Endothelial cell (in vitro differentiated cells): ENCODE measurements at places on chromosomes 11 and 22. TPM values are rescaled to one million over a fixed set of nuclear protein-coding genes. Genes with fewer than 3 reads are reported as not detected.

The KCNJ1 gene
- total RNA-seq: not detected

The PANX3 gene
- 0.21 TPM for total RNA-seq

The COPB1 gene
- total RNA-seq: 132 TPM

The KRTAP5-2 gene
- not detected for total RNA-seq

The SLC22A6 gene
- total RNA-seq: not detected

The CAVIN3 gene
- total RNA-seq: 91.0 TPM

The CARS1 gene
- 47.6 TPM for total RNA-seq

GRCh38 chr11:111734101-111734953 is 31.9 kb downstream of the PPP2R1B start:
- peaks cover 28% of the 10 kb centered on the region for H3K4me1 ChIP-seq
- H3K36me3 ChIP-seq: peaks cover 9% of the 10 kb centered on the region
- H3K27ac ChIP-seq: no peak overlapping the region
- DNase-seq: no peak
- H3K4me3 ChIP-seq: peak overlapping the region; percentile 67

DNA sequence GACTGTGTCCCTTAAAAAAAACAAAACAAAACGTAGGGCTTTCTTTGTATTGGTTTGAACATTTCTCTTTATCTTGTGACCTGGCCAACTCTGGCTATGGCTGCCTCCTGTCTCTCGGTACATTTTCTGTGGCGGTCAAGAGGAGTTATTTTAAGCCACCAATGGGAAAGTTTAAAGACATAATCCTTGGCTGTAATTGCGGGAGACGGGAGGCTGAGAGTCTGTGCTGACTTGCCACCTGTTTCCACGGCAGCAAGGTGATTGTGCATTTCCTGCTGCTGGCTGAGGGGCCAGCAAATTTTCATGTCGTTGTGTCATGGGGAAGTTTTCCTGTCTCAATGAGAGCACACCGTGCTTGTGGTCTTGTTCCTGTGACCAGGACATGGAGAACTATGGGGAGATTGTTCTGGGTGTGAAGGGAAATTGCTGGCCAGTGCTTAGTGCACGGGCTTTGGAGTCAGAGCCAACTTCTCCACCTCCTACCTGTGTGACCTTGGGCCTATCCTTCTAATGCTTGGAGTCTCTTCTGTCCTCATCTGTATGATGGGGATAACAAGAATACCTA is 11.0 kb downstream of the PTPRJ start:
- no peaks in the 10 kb centered on the region for H3K27me3 ChIP-seq
- H3K4me3 ChIP-seq: no peak overlapping the region
- DNase-seq: no peak
- peak overlapping the region; percentile 86 for H3K27ac ChIP-seq
- no peaks in the 10 kb centered on the region for H3K36me3 ChIP-seq

- H3K4me1 ChIP-seq: no peaks in the 10 kb centered on the region
- H3K36me3 ChIP-seq: no peaks in the 10 kb centered on the region
- no peaks in the 10 kb centered on the region for H3K27me3 ChIP-seq
Observed at GRCh38 chr11:111105566-111105965, 140.0 kb upstream of the POU2AF2 start.

GRCh38 chr11:73645972-73646631 is at the start of gene PLEKHB1:
TSS of gene PLEKHB1 (plus strand) at chr11:73646581. CDS start at chr11:73646609, 28 bp downstream.
- DNase-seq: peak; percentile 37
- H3K27me3 ChIP-seq: peaks cover 7% of the 10 kb centered on the region
- peaks cover 22% of the 10 kb centered on the region for H3K4me1 ChIP-seq

GRCh38 chr11:126436209-126436755 is 80.8 kb downstream of the ST3GAL4 start:
- no peak overlapping the region for H3K27ac ChIP-seq
- no peak overlapping the region for H3K4me3 ChIP-seq
- no peak for DNase-seq
- H3K4me1 ChIP-seq: peaks cover 24% of the 10 kb centered on the region

GRCh38 chr11:37134637-37135036 is 536.6 kb upstream of the RAG2 start:
- H3K27ac ChIP-seq: no peak overlapping the region
- no peak overlapping the region for H3K4me3 ChIP-seq
- no peaks in the 10 kb centered on the region for H3K4me1 ChIP-seq
- H3K36me3 ChIP-seq: no peaks in the 10 kb centered on the region

- no peak overlapping the region for H3K27ac ChIP-seq
- no peak for DNase-seq
- H3K27me3 ChIP-seq: peaks cover 1% of the 10 kb centered on the region
- H3K4me3 ChIP-seq: no peak overlapping the region
- H3K4me1 ChIP-seq: no peaks in the 10 kb centered on the region
- peaks cover 9% of the 10 kb centered on the region for H3K36me3 ChIP-seq
Observed at GRCh38 chr11:132318421-132319157, 948.2 kb downstream of the NTM start.

DNA sequence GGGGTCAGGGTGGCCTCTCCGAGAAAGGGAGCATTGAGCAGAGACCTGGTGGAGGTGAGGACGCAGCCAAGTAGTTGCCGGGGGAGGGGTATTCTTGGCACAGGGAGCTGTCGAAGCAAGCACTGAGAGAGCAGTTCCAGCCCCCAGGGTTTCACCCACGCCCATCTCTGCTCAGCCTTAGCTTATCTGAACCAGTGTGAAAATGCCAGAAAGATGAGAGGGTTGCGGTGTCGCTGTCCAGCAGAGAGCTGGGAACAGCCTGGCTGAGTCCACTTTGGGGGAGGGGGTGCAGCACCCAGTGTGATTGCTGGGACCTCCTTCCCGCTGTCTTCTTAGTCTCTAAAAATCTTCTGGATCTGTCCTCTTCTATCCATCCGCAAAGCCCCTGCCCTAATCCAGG is 123.3 kb upstream of the TBCEL start:
- no peaks in the 10 kb centered on the region for H3K36me3 ChIP-seq
- no peak for DNase-seq
- no peak overlapping the region for H3K4me3 ChIP-seq
- H3K4me1 ChIP-seq: peaks cover 6% of the 10 kb centered on the region
- peaks cover 10% of the 10 kb centered on the region for H3K27me3 ChIP-seq
- H3K27ac ChIP-seq: no peak overlapping the region

GRCh38 chr11:72000202-72000867 is 1.6 kb downstream of the IL18BP start:
- no peak overlapping the region for H3K27ac ChIP-seq
- H3K27me3 ChIP-seq: peaks cover 29% of the 10 kb centered on the region
- DNase-seq: no peak
- peaks cover 30% of the 10 kb centered on the region for H3K36me3 ChIP-seq
- H3K4me3 ChIP-seq: no peak overlapping the region

DNA sequence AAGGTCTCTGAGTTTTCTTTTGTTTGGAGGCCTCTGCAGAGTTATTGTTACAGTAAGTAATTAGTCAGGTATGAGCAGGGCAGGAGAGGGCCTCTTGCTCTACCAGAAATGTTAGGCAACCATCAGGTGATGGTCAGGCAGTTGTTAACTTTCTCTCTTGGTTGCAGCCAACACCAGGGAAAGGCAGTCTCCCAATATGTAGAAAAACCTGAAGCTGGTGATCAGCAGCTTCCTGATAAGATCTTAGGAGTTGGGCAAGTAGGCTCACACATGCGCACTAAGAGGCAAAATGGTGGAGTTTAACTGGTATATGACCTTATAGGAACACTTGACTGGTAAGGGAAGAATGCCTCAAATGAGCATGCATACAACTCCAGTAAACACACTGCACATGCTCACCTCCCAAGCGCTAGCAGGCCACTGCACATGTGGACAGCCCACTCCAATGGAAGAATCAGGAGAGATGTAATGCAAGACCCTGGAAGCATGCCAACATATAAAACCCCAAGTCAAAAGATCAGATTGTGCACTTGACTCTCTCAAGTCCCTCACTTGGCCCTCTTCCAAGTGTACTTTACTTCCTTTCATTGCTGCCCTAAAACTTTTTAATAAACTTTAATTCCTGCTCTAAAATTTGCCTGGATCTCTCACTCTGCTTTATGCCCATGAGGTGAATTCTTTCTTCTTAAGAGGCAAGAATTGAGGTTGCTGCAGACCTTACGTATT is 23.7 kb upstream of the SLC35F2 start:
- H3K4me3 ChIP-seq: no peak overlapping the region
- H3K36me3 ChIP-seq: no peaks in the 10 kb centered on the region
- no peak for DNase-seq
- no peaks in the 10 kb centered on the region for H3K4me1 ChIP-seq
- peaks cover 2% of the 10 kb centered on the region for H3K27me3 ChIP-seq

DNA sequence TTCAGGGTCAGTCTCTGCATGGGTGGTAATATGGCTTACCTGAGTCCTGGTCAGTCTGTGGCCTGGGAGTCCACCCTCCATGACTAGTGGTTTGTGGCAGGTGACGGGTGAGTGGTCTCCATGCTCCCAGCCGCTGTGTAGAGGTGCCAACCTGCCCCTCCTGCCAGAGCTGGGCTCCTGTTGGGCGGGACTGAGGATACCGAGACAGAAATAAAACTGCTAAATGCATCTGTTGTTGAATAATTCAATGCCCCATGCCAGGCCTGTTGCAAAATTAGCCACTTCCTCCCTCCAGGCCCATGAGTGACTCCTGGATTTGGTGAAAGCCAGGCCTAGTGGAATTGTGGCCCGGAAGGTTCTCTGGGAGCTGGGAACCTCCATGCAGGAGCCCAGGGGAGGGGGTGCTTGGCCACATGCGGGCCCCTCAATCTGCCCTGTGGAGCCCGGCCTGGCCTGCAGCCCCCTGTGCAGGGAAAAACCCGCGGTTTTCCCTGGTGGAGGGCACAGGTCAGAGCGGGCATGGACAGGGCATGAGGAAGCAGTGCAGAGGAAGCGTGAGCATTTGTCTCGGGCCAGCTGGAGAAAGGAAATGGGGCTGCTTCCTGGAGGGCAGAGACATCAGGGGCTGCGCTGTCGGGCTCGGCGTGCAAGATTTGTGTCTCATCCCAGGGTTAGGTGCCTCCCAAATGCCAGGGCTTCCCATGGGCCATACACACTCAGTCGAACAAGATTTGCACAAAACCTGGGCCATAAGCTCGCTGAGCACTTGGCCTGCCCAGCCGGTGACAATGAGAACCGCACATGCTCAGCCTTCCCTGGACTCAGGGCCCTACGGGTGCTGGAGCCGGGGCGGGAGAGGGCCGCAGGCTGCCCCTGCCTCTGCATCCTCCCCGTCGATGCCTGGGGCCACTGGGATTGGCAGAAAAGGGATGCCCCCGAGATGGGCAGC is 66.9 kb downstream of the KCNQ1 start:
- peaks cover 18% of the 10 kb centered on the region for H3K4me1 ChIP-seq
- no peak overlapping the region for H3K27ac ChIP-seq
- H3K36me3 ChIP-seq: peaks cover 3% of the 10 kb centered on the region
- DNase-seq: no peak

DNA sequence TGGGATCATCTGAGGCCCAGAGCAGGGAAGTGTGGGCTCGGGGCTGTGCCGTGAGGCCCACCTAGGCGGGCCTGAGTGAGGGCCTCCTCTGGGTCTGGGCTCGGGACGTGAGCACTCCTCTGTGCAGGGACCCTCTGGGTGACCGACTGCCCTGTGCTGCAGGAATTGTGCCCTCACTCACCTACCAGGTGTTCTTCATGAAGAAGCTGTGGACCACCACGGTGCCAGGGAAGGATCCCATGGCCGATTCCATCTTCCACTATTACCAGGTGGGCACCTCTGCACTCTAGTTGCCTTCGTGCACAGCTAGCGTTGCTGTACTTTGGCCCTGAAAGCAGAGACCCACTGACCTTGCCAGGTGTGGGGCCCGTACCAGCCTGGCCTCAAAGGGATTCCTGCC is 80.5 kb downstream of the MYO7A start:
- no peak overlapping the region for H3K27ac ChIP-seq
- no peak for DNase-seq
- peaks cover 11% of the 10 kb centered on the region for H3K4me1 ChIP-seq
- H3K4me3 ChIP-seq: no peak overlapping the region
- peaks cover 26% of the 10 kb centered on the region for H3K36me3 ChIP-seq
- peaks cover 8% of the 10 kb centered on the region for H3K27me3 ChIP-seq

- peaks cover 1% of the 10 kb centered on the region for H3K27me3 ChIP-seq
- no peak overlapping the region for H3K27ac ChIP-seq
- no peak overlapping the region for H3K4me3 ChIP-seq
- no peaks in the 10 kb centered on the region for H3K36me3 ChIP-seq
- DNase-seq: no peak
Observed at GRCh38 chr11:112581747-112582146, 321.1 kb upstream of the PLET1 start.

DNA sequence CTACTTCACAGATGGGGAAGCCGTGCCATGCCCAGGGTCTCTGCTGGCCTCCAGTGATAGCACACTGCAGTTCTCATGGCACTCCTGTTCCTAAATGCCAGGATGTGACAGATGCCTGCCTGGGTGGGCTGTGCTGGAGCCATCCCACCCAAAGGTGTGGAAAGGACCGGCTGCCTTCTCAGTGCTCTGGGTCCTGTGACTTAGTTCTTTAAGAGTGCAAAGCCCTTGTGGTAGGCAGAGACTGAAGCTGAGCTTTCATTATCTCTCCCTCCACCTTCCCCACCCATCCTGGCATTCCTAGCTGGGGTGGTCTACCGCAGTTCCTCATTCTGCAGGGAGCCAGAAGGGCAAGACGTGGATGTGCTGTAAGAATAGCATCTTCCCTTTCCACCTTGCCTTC is 150.1 kb downstream of the CEP164 start:
- H3K4me1 ChIP-seq: no peaks in the 10 kb centered on the region
- H3K4me3 ChIP-seq: no peak overlapping the region
- no peaks in the 10 kb centered on the region for H3K36me3 ChIP-seq
- no peaks in the 10 kb centered on the region for H3K27me3 ChIP-seq
- no peak for DNase-seq

- no peak for DNase-seq
- H3K4me1 ChIP-seq: peaks cover 3% of the 10 kb centered on the region
- peaks cover 10% of the 10 kb centered on the region for H3K27me3 ChIP-seq
- H3K27ac ChIP-seq: no peak overlapping the region
- no peaks in the 10 kb centered on the region for H3K36me3 ChIP-seq
Observed at GRCh38 chr11:15202626-15203025, 87.9 kb downstream of the INSC start.

GRCh38 chr11:6653097-6653496 is 2.5 kb downstream of the DCHS1 start:
- no peak overlapping the region for H3K4me3 ChIP-seq
- no peak for DNase-seq
- H3K4me1 ChIP-seq: peaks cover 11% of the 10 kb centered on the region
- peaks cover 4% of the 10 kb centered on the region for H3K27me3 ChIP-seq
- H3K27ac ChIP-seq: no peak overlapping the region

DNA sequence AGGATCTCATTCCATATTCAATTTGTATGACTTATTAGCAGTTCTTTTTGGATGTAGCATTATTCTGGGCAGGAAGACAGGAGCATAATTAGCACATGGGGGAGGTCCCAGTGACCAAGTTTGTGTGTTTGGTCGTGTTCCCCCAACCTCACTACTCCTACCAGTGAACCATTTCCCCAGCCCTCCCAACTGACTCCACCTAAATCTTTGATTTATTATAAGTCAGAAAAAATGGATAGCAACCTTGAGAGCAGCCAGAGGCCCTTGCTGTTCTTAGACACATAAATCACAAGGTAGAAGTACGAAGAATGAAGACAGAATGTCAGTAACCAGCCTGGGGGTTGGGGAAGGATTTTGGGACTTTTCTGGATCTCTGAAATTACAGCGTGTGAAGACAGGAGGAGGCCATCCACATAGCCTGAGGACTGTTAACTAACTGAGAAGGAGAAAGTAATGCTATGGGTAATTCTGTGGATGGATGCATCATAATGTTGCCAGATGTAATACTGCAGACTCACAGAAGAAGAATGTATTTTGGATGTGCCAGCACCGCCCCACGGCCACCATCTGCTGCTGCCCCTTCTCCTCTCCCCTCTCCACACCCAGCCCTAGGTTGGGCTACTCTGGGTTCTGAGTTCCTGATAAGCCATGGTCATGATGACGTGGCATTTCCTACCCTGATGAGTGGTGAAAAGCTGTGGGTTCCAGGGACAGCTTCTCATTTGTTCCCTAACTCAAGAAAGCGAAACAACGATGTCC is 124.3 kb upstream of the TTC12 start:
- H3K4me1 ChIP-seq: no peaks in the 10 kb centered on the region
- H3K4me3 ChIP-seq: no peak overlapping the region
- H3K36me3 ChIP-seq: no peaks in the 10 kb centered on the region
- DNase-seq: no peak
- no peaks in the 10 kb centered on the region for H3K27me3 ChIP-seq
- no peak overlapping the region for H3K27ac ChIP-seq
